ENCODE measurements at places on chromosomes 5 and 9.

GRCh38 chr9:130336027-130336610, 70.6 kb downstream of the HMCN2 start:
- no peak for DNase-seq

GRCh38 chr9:20355022-20355421, 267.3 kb downstream of the MLLT3 start:
- DNase-seq: no peak

GRCh38 chr9:137323531-137324331, 21.7 kb upstream of the NRARP start:
- no peak for DNase-seq

- DNase-seq: no peak
Measured at GRCh38 chr9:124473310-124473709, 23.1 kb downstream of the ADGRD2 start.

GRCh38 chr9:14766299-14766698, 43.8 kb upstream of the CER1 start:
- no peak for DNase-seq

- DNase-seq: no peak
Measured at GRCh38 chr5:63554191-63554590, 408.1 kb downstream of the HTR1A start.

GRCh38 chr9:71108937-71109336, 12.5 kb downstream of the TRPM3 start:
- no peak for DNase-seq

DNA sequence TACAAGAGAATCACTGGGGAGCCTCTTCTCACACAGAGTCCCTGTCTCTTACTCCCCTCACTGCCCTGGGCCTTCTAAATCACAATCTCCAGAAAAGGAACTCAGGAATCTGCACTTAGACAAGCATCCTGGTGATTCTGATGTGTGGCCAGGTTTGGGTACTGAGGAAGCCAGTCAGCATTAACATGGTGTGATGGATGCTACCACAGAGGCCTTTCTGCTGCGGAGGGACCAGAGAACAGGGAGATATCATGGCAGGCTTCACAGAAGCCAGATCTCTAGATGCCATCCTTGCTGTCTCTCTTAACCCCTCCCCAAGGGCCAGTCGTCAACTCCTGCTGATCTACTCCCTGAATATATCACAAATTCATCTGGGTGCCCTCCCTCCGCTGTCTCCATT, 1.6 kb downstream of the ANKS6 start:
- no peak for DNase-seq

DNA sequence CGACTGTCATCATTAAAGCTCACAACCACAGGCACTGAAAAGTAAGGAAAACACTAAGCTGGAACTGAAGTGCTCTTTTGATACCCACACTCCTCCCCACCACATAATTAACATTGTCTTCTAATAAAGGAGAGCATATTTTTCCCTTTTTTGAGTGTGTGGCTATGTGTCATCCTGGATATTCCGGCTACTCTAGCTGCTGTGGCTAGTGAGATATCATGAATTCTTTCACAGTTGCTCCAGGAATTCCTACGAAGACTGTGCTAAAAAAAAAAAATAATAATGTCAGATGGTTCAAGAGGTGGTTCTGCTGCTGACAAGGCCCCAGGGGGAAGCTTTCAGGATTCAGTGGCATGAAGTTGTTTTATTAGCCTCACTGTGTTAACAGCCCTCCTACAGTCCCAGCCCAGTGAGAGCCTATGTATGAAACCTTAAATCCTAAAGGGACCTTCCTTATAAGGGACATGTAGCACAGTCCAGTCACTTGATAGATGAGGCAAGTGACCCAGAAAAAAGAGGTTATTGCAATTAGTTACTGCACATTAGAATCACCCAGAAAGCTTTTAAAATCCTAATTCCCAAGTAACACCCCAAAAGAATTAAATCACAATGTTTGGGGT, 46.6 kb downstream of the TMEM252 start:
- no peak for DNase-seq

- no peak for DNase-seq
Measured at GRCh38 chr9:35760651-35761050, 6.6 kb upstream of the MSMP start.

DNA sequence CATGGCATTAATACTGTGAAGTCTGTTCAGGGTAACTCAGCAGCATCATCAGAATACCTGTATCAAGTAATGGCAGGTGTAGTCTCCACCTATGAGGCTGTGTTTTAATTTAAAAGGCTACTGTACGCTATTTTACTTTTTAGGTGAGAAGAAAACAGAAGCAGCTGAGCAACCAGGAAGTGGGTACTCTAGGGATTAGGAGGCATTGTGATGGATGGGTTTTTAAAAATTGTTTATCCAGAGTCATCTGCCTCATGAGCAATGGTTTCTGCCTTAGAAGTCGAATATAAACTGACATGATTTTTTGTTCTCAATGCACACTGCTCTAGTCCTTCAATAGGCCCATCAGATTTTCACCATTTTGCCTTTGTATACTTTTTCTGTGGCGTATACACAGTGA, 42.6 kb downstream of the PSIP1 start:
- no peak for DNase-seq

DNA sequence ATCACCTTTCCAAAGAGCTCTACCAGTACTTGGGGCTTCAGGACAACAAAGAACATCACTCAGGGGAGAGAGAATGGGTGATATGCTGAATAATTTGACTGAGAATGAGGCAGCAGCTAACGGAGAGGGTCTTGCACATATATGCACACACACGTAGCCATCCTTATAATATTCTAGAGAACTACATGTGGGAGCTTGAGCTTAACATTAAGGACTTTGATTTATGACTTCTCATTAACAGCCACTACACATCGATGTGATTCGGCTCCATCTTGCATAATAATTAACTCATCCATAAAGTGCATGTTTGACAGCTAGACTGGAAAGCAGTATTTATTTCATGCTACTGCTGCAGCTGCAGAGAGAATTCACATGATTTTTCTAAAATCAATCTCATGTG, 163.4 kb downstream of the RAB3C start:
- no peak for DNase-seq

DNA sequence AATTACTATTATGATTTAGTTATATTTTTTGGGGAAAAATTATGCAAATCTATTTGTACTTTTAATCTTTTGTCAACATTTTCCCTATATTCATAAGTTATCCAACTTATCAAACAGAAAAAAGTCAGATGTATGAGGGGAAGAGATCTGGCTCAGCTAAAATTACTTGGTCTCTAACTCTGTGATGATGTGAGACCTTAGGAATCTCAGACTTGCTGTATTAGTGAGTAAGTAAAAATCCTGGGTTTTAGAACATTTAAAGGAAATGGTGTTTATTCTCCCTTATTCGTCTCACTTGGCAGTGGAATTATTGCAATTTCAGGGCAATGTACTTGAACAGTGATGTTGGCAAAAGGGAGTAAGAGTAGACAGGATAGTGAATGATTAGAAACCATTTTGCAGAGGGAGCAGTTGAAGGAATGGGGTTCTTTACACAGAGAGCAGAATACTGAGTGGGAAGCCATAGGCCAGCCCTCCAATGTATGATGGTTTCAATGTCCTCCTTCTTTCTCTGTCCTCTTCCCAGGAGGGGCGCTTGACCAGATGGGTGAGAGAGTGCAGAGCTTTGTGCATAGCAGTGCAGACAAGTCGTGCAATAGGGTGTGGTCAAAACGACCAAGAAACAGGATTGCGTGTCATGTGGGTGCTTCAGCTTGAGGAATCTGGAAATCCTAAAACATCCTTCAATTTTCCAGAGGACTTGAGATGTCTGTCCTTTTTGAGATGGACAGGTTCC, 91.7 kb downstream of the TENT4A start:
- no peak for DNase-seq

DNA sequence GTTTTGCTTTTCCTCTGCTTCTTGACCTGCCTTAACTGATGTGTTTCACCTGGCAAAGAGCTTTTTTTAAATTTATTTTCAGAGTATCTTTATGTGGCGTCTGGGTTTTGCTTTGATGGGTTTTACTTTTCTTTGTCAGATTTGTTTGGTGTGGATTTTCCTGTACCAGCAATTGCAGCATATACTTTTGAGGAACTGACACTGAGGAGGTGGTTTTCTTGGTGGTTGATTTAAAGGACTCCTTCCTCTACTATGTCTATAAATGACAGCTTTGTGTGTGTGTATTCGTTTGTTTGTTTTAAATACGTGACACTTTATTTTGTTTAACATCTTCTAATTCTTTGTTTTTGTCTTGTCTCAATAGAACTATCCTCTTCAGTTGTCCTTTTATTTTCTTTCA, 1071.9 kb upstream of the ARRDC3 start:
- no peak for DNase-seq

DNA sequence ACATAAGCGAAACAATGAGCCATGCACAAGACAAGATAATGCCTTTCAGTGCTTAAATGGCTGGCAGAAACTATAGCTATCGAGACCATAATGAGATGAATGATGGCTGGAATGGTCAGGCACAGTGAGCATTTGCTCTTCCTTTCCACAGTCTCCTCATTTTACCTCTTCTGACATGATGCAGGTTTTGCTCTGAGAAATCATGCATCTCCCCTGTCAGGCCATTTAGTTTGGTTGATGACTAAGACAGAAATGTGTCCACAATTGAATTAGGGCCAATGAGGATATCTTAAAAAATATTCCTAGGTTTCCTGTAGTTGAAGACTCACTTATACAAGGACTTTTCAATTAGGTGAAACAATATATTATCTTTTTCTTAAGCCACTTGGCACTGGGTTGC, 475.1 kb downstream of the TMEM232 start:
- DNase-seq: no peak

- DNase-seq: no peak
Measured at GRCh38 chr5:29896646-29897045, 1296.8 kb upstream of the CDH6 start.

- no peak for DNase-seq
Measured at GRCh38 chr5:134139377-134139851, 24.9 kb downstream of the TCF7 start.

GRCh38 chr5:16467363-16468219, 2.0 kb upstream of the ZNF622 start:
- no peak for DNase-seq

DNA sequence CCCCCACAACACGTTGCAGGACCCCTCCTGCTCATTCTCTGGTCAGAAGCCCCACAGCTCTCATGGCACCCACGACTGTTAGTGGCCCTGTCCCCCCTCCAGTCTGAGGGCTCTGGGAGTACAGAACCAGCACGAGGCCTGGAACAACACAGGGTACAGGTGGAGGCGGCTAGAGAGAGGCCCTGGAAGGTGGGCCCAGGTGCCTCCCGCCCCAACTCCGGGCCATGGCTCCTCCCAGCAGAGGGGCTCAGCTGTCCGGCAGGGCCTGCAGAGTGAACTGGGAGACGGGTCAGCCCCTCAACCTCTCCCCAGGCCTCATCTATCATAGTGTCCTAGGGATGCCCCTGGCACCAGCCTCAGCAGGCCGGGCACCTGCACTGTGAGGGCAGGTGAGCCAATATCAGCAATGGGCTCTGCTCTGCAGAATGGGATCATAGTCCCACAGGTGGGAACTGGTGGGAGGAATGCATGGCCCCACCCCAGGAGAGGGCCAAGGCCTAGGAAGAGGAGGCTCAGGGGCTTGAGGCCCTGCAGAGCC, 58.6 kb downstream of the BARX1 start:
- DNase-seq: no peak

DNA sequence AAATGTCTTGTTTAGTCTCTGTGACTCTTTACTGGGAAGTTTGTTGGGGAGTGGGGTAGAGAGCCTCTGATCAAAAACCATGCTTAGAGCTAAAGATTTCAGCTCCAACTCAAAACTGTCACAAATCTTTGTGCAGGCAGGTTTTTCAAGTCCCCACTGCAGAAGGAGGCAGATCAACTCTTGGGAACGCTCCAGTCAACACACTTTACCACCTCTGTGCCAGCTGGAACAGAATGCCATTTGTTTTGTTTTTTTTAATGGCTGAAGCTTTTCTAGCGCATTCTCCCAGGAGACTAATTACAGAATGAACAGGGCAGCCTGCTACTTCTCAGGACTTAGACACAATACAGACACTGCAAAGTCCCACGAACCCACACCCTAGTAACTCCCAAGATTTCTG, 17.9 kb upstream of the LHX6 start:
- DNase-seq: no peak

- no peak for DNase-seq
Measured at GRCh38 chr9:72396247-72397091, 31.5 kb upstream of the ZFAND5 start.

DNA sequence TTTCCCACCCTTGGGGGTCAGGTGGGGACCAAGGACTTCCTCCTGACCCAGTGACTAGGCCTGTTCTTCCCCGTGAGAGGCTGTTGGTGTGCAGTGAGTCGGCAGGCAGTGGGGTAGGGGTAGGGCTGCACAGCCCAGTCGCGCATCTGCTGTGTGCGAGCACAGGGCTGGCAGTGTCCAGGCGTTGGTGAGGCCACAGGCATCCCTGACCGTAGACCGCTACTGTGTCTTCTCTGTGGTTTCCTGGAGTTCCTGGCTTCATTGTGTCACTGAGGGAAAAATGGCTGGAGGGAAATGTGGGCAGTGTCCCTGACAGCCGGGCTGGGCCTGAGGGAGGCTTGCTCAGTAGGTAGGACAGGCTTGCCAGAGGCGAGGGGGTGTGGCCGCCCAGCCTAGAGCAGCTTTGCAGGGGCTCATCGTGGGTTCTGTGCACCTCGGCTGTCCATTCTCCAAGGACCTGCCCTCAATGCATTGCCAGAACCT, 95.4 kb downstream of the CACNA1B start:
- no peak for DNase-seq

GRCh38 chr5:172173564-172174153, 14.4 kb downstream of the STK10 start:
- no peak for DNase-seq

GRCh38 chr9:33109097-33109496, 32.6 kb upstream of the SMU1 start:
- no peak for DNase-seq

GRCh38 chr5:33539212-33539611, 98.4 kb downstream of the TARS1 start:
- DNase-seq: no peak

- no peak for DNase-seq
Measured at GRCh38 chr9:97396256-97396655, 15.6 kb upstream of the TDRD7 start.

- DNase-seq: no peak
Measured at GRCh38 chr5:32343058-32343672, 30.4 kb upstream of the MTMR12 start.

DNA sequence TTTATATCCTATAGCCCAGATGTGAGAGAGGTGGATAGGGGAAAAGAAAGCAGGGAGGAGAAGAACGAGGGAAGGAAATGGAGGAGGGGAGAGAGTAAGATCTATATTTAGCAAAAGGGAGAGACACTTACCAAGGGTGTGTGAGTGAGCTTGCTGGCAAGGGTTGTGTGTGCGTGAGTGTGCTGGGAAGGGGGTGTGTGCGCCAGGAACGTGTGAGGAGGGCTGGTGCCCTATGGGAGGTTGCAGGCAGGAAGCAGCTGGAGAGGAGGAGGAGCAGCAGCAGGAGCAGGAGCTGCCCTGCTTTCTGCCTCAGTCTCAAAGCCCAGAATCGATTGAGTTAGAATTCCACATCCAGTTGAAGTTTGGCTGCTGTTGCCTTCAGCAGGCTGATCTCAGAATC, 148.3 kb upstream of the RUSC2 start:
- DNase-seq: no peak

DNA sequence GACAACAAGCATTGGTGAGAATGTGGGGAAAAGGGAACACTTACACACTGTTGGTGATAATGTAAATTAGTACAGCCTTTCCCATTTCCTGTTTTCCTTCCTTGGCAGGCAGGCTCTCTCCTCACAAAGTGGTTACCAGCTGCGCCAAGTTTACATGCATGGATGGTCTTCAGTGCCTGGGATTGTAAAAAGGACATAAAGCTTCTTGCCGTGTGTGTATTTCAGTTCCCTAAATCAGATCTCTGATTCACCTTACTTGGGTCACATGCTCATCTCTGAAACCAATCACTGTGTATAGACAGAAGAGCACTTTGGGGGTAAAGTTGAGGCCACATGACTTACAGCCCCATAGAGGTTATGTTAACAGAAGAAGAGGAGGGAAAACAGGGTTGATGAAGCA, 92.8 kb downstream of the CAVIN4 start:
- no peak for DNase-seq
